ENCODE measurements at places on chromosomes 12 and 14. TPM values are rescaled to one million over a fixed set of nuclear protein-coding genes. Genes with fewer than 3 reads are reported as not detected.

The LACRT gene
- total RNA-seq, result not detected

The OR11H7 gene
- not detected for total RNA-seq

The MIP gene
- total RNA-seq, result not detected

The ART4 gene
- total RNA-seq, result not detected

The SELPLG gene
- 0.97 TPM for total RNA-seq

The NRXN3 gene
- total RNA-seq, result not detected

The KIF26A gene
- not detected for total RNA-seq

The EML5 gene
- 0.79 TPM for total RNA-seq

The SERPINA9 gene
- 182 TPM for total RNA-seq

The ACSM4 gene
- total RNA-seq, result not detected

The PLA2G1B gene
- not detected for total RNA-seq

- DNase-seq, result peak; percentile 46
These were observed 119.8 kb upstream of the SCAF11 start for GRCh38 chr12:46110223-46110611.

GRCh38 chr14:97850466-97850865, 1053.3 kb downstream of the VRK1 start:
- no peak for DNase-seq

GRCh38 chr14:96239711-96240141, 16.3 kb upstream of the BDKRB1 start:
- DNase-seq, result no peak

DNA sequence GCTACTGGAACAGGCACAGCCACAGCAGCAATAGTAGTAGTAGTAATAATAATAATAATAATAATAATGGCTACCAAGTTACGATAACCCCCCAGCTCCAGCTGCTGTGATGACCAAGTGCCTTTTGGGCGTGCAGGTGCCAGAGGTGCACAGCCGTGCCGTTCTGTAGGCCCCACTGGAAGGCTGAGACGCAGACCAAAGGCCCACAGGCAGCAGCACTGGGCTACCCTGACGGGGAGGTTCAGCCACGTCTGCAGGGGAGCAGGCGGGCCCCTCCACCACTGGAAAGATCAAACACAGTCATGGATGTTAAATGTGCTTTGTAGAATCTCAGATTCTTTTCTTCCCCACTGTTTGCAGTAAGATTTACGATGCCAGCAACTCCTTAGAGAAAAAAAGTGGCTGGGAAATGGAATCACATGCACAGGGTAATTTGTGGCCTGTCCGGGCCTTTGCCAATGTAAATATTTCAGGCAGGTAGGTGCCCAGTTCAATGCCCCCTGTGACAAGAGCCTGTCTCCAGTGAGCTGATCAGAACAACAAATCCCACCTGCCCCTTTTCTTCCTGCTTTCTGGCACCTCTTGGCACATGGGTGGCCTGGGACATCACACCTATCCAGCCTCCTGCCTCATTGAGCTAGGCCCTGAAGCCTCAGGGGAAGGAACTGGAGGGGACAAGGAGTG, 32.6 kb downstream of the CCDC85C start:
- DNase-seq, result no peak

DNA sequence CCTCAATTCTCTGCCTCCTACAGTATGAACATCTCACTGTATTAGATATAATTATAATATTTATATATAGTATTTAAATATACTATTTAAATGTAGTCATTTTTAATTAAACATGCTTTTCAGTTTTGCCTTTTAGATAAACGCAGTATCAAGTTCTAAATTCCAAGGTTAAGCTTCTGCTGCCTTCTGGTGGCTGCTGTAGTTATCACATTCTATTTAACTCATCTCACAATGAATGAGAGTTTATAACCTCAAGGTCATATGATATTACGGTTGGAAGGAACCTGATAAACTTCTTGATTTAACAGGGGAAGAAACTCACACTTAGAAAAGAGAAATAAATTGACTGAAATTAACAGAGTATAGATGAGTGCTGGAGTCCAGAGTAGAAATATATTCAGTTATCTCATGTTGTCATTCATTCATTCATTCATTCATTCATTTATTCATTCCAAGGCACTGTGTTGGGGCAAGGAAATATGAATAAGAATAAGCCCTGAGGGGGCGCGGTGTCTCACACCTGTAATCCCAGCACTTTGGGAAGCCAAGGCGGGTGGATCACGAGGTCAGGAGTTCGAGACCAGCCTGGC, 31.9 kb downstream of the GUCY2C start:
- DNase-seq, result peak; percentile 86

DNA sequence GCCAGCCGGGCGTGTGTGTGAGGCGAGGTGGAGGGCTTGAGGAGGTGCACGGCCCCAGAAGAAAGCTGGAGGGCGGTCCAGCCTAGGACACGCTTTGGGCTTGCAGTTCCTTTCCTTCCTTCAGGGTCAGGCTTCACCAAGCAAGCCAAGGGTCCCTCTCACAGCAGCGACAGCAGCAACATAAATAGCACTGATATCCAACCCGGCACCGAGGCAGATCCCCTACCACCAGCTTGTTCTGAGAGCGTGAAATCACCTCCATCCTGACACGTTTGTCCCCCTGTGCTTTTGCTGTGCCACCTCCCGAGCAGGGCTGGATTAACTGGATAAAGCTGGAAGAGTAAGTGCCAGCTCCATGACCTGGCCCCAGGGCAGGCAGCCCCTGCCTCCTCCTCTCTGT, 251.4 kb downstream of the CACNA1C start:
- no peak for DNase-seq

DNA sequence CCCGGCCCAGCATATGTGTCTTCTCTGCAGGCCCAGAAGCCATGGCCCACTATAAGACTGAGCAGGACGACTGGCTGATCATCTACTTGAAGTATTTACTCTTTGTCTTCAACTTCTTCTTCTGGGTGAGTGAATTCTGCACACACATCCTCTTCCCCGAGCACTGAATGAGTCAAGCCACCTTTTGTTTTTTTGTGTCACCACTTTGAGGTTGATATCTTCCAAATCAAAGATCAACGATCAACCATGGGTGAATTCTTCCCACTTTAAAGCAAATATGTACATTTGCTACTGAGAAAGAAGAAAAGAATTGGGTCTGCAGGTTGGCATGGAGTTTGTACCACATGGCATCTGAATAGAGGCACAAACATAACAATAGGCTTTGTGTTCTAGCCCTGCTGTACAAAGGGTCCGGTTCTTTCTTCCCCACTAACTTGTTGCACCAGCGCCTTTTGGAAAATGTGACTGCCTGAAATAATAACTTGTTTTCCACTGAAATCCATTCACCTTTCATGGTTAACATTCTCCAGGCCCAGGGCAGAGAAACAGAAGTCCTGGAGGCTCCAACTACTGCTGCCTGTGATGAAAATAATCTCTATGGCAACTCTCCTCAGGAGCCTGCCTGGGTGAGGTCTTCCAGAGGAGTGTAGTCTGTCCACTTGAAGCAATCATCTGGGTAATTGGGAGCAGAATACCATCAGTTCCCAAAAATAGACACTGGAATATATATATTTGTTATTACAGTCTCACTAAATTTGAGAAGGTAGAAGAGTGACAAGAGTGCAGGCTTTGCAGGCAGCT, 27.6 kb downstream of the TSPAN11 start:
- DNase-seq, result no peak

- DNase-seq, result no peak
These were observed 761 bp upstream of the NDRG2 start for GRCh38 chr14:21025371-21026273.

GRCh38 chr12:56998981-56999380, 7.4 kb downstream of the ZBTB39 start:
- DNase-seq, result no peak

DNA sequence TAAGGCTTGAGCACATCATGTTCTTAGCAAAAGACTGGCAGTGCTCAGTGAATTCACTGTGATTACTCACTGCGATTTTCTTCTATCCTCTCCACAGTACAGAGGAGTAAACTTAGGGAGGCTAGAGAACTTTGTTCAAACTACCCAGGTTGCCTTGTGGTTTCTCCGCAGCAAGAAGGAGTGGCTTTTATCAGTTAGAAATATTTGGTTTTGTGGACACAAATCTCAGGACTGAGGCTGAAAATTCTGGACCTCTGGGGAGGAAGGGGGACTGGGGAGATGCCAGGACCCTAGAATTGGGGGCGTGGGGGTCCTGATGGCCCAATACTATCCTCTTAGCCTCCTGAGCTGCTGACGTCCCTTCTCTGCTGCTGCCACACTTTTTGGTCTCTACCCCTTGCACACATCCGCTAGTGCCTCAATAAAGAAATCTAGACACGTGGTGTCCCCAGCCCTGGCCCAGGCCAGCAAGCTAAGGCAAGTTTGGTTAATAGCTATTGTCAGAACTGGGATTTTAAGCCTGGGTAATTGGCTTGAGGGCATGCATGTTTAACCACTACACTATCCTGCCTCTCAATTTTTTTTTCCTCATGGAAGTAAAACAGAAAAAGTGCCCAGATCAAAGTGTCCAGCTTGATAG, 842 bp downstream of the OAS2 start:
- DNase-seq, result no peak

- no peak for DNase-seq
These were observed 32.1 kb downstream of the TECPR2 start for GRCh38 chr14:102394717-102395375.

DNA sequence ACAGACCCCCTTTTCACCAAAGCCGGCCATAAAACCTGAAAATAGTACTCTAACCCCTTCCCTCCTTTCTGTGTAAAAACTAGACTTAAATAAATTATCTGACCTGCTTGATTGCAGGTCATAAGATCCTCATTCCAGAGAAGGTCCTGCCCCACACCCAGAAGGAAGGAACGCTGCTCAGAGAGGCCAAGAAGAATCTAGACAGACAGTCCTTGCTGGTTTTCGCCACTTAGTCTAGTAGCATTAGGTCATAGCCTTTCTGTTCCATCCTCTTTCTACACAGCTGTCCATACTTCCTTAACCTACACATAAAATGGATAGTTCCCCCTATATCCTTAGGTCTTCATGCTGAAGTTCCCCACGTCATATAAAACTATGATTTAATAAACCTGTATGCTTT, 83.7 kb upstream of the IGF1 start:
- no peak for DNase-seq

DNA sequence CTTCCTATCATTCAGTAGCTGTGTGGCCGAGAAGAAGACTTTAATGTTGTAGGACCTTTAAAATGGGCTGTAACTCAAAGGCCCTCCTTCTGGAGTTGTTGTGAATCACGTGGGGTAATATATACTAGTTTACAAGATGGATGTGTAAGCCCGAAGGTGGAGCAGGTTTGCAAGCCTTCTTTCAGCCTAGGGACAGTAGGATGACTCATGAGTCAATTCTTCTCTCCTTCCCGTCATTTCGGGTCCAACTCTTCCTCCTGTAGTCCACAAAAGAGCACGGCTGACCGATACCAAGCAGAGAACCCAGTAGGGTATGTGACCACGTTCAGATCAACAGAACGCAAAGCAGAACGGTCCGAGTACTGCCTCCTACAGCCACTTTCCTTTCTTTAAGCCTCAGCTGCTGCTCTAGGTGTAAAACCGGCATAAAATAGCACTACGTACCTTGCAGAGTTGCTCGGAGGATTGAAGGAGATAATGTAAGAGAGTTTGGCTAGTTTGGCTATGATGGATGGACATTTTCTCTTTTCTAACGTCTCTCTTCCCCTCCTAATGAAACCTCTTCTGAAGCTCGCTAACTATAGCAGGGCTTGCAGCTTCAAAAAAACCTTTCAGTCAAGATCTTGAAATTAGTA, 1.3 kb upstream of the RASSF3 start:
- peak; percentile 78 for DNase-seq

DNA sequence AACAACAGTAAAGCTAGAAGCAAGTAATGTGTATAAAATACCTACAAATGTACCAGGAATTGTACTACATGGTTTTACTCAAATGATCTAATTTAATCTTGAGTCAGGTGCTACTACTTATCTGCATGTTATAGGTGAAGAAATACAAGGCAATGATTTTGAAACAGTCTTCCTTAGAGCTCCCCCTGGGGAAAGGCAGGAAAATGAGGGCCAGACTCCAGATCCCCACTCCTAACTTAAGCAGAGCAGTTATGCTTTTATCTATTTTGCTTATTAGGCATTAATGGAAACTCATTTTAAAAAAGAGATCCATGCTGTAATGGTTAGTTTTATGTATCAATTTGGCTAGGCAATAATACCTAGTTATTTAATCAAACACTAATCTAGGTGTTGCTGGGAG, 109.3 kb upstream of the CPSF6 start:
- no peak for DNase-seq

DNA sequence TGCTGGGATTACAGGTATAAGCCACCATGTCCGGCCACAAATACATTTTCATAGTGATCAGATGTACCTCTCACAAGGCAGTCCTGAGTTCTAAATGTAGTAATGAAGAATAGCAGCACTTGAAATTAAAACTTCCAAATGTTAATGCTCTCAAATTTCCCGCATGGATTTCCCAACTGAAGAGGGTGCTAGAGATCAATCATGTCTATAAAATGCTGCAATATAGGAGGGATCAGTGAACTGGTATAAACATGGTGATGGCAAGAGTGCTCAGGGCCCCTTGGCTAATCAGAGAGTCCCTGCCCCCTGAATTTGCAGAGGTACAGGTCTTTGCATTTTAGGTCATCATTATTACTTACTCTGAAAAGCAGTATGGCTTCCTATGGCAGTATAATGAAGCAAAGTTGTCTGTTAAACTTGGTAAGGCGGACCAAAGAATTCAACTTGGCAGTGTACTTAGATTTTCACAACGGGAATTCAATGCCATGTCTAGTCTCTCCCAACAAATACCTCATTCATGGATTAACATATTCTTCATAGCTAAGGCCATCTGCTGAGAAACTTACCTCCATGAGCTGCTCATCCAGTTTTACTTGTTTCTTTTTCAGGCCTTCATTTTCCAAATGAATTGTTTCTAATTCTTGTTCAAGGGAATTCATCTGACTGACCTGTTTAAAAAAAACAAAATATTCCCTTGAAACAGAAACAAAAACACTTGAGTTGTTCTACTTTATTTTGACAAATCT, 67.0 kb upstream of the SAV1 start:
- DNase-seq, result no peak

DNA sequence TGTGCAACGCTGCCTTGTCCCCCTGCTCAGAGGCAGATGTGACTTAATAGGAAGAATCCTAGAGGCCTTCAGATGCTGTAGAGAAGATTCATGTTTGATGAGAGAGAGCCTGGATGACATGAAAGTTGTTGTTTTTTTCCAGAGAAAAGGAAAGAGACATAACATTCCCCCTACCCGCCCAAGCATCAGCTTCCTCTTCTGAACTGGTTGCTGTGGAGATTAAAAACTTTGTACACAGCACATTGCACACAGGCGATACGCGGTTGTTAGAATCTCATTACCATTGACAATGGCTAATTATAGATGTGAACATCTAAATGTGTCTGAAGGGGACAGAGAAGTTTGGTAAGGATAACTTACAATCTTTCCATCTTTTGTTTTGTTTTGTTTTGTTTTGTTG, 13.6 kb upstream of the ETFBKMT start:
- no peak for DNase-seq

- DNase-seq, result no peak
These were observed 28.1 kb downstream of the SLC41A2 start for GRCh38 chr12:104929977-104930376.

DNA sequence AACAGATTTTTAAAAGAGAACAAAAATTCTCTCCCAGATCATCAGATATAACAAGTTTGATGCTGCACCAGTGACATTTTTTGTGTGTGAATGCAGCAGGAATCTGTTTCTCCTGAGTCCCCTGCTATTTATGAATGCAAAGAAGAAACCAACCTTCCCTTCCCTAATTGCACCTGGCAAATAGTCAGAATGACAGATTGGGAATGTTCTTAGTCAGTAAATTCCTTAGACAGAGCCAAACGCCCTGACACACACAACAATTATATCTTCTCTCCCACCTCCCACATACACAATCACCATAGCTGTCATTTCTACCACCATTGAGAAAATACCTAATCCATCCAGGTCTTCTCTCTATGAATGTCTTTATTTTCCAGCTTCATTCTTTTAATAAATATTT, 174.4 kb downstream of the ALG10B start:
- DNase-seq, result no peak

GRCh38 chr14:91554535-91555332, 44.6 kb upstream of the PPP4R3A start:
- DNase-seq, result no peak

Measured in Karpas-422 (cell line).